ENCODE measurements at places on chromosomes 2 and 18.

DNA sequence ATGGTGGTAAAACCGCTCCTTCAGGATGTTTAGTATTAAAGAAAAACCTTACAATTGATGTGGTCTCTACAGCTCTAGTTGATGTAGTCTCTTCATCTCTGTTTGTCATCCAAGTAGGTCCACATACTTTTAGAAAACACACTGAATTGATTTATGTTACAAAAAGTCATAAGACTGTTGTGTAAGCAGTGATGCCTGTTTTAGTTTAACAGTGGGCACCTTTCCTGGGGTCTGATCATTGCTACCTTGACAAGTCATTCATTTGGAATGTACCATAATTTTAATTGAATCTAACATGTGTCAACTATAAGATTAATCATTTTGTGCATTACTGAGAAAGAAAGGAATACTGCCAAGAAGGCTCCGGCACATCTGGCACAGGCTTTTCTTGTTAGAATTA, 34.3 kb downstream of the GIGYF2 start:
- no peak for DNase-seq

DNA sequence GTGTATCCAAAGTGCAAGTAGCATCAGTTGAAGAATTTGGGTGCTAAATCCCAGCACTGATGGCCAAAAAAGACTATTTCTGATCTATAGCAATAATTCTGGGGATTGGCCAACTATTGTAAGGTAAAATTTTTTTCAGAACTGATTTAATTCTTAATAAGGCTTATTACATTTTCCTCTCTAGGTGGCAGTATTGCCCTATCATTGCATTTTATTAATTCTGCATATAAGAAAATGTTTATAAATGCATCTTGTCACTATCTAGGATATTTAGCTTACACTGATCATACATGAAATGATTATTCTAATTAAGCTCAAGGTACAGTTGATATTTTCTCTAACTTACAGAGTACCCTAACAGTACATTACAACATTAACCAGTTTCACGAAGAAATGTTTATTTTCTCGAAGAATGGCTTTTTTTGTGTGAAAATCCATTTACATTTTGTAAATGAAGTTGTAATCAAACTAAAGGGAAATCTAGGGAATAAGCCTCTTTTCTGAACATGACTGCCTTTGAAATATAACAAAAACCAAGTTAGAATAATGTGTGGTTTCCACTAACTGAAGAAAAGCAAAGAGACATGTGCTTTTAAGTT, 11.0 kb downstream of the TTN start:
- peak; percentile 9 for DNase-seq

DNA sequence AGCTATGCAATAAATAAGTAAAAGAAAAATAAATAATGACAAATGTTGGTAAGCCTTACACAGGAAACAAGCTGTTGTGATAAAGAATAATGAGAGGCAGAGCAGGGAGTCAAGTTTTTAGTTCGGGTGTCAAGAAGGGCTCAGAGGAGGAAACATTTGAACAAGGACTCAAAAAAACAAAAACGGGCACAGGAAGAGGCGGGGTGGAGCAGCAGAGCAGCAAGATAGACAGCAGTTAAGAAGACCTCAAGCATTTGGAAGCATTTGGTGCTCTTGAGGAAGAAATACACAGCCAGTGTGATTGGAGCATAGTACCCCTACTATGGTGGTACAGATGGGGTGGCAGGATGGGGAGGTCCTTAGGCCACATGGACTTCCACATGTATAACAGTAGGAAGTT, 2.8 kb downstream of the TMEM169 start:
- DNase-seq = no peak

- DNase-seq = no peak
Measured at GRCh38 chr2:2859164-2859563, 518.5 kb downstream of the EIPR1 start.

- no peak for DNase-seq
Measured at GRCh38 chr2:3914241-3914640, 210.9 kb downstream of the DCDC2C start.

DNA sequence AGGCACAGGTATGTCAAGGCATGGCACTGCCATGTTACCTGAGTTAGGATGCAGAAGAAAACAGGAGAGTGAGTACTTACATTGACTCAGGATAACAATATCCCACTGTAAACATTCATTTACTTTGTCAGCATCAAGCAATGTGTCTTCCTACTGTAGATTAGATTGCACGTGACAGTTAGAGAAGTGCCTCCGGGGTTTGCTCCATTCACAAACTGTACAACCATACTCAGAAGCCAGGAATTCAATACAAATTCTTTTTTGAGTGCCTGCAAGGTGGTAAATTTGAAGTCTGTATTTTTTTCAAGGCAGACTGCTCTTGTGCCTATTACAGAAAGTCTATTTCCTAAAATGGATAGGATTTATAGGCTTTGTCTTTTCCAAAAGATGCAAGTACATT, 34.1 kb downstream of the CDCA7 start:
- no peak for DNase-seq

- DNase-seq = no peak
Measured at GRCh38 chr2:72095364-72095763, 52.3 kb downstream of the CYP26B1 start.

GRCh38 chr2:161078211-161078539, 82.1 kb upstream of the TANK start:
- no peak for DNase-seq

- DNase-seq = peak; percentile 58
Measured at GRCh38 chr2:64454386-64455332, 697 bp downstream of the LGALSL start.
